ENCODE measurements at places on chromosomes 16 and 17.

- H3K4me1 ChIP-seq: no peaks in the 10 kb centered on the region
- H3K4me3 ChIP-seq: no peak overlapping the region
- DNase-seq: no peak
Measured at GRCh38 chr16:65538976-65539375, 417.1 kb upstream of the CDH11 start.

DNA sequence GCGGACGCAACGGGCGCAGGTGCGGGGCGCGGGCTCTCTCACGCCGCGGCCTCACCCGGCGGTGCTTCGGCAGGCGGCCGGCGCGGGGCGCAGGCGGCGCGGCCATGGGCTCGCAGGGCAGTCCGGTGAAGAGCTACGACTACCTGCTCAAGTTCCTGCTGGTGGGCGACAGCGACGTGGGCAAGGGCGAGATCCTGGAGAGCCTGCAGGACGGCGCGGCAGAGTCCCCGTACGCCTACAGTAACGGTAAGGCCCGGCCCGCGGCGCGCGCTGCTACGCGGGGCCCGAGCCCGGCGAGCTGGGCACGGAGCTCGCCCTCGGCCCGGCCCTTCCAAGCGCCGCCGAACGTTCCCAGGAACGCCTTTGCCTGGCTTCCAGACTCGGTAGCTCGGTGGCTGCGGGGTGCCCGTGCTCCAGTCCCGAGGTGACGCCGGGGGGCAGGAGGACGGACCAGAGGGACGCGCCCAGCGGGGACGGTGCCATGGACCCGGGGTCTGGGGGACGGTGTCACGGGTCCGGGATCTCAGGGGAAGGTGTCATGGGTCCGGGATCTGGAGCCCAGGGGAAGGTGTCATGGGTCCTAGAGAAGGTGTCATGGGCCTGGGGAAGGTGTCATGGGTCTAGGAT lies 435 bp downstream of the RAB40C start:
- no peak for DNase-seq
- H3K27me3 ChIP-seq: no peaks in the 10 kb centered on the region
- peaks cover 32% of the 10 kb centered on the region for H3K4me1 ChIP-seq

DNA sequence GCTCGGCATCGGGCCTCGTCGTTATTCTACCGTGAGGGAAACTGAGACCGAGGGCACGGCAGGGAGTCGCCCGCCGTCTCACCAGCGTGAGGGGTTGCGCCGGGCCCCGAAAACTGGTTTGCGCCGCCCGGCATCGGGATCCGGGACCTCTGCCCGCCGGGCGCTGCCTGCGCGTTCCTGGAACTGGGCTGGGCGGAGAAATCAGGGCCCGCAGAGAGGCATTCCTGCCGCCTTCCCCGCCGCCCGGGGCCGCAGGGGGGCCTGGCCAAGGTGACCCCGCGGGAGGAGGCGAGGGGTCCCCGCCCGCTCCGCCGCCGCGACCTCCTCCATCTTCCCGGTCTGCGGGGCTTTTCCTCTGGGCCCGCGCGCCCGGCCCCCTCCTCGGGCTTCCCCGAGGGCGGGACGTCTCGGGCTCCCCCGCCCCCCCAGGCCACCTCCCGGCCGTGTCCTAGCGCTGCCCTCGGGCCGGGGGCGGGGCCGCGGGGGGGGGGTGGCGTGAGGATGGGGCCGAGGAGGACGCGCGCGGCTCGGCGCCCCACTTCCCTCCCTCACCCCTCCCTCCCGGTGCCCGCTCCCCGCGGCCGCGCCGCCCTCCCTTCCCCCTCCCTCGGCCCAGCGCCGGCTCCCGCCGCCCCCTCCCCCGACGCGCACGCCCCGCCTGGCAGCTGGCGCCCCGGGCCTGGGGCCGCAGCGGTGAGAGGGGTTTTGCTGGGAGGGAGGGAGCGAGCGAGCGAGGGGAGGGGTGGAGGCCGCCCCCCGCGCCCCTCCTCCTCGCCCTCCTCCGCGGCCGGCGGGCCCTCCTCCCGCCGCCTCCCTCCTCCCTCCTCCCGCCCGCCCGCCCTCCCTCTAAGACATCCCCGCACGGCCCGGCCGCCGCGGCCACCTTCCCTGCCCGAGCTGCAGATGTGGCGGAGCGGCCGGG lies at the start of gene GLIS2:
GLIS2 (plus strand) TSS at position 882 of the 922 bp plus-strand sequence. CDS start 16,214 bp downstream, outside the sequence.
- peaks cover 36% of the 10 kb centered on the region for H3K4me1 ChIP-seq
- H3K4me3 ChIP-seq: peak within 1 kb of the TSS; percentile 83
- no peaks in the 10 kb centered on the region for H3K36me3 ChIP-seq
- peak within 1 kb of the TSS; percentile 99 for H3K27ac ChIP-seq
- DNase-seq: peak; percentile 82

GRCh38 chr17:50636804-50637195 lies 2.1 kb downstream of the ABCC3 start:
- H3K27me3 ChIP-seq: no peaks in the 10 kb centered on the region
- no peak overlapping the region for H3K27ac ChIP-seq
- no peak for DNase-seq
- H3K4me3 ChIP-seq: no peak overlapping the region
- peaks cover 71% of the 10 kb centered on the region for H3K4me1 ChIP-seq

GRCh38 chr17:2289878-2290478 lies 13.6 kb downstream of the SMG6 start:
- no peaks in the 10 kb centered on the region for H3K4me1 ChIP-seq
- no peak overlapping the region for H3K4me3 ChIP-seq
- no peaks in the 10 kb centered on the region for H3K36me3 ChIP-seq
- H3K27ac ChIP-seq: no peak overlapping the region
- no peak for DNase-seq
- H3K27me3 ChIP-seq: no peaks in the 10 kb centered on the region

GRCh38 chr16:65547772-65548446 lies 426.0 kb upstream of the CDH11 start:
- no peak overlapping the region for H3K4me3 ChIP-seq
- no peaks in the 10 kb centered on the region for H3K36me3 ChIP-seq
- no peak for DNase-seq
- no peak overlapping the region for H3K27ac ChIP-seq

DNA sequence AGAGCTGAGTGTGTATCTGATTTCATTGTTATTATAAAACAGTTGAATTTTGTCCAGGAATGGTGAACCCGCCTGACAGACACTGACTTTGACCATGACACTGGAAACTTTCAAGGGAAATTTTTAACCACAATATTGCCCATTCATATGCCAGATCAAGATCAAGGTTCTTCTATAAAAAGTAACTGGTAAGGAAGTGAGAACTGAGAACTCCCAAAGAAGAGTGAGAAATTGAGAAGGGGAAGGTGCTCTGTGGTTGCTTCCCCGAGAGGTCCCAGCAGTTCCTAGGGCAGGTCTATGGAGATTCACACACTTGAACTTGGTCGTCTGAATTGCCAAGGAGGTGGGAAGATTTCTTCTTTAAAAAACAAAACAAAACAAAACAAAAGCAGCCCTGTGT lies 27.3 kb downstream of the SLC6A4 start:
- H3K27me3 ChIP-seq: no peaks in the 10 kb centered on the region
- no peak for DNase-seq
- no peaks in the 10 kb centered on the region for H3K4me1 ChIP-seq

DNA sequence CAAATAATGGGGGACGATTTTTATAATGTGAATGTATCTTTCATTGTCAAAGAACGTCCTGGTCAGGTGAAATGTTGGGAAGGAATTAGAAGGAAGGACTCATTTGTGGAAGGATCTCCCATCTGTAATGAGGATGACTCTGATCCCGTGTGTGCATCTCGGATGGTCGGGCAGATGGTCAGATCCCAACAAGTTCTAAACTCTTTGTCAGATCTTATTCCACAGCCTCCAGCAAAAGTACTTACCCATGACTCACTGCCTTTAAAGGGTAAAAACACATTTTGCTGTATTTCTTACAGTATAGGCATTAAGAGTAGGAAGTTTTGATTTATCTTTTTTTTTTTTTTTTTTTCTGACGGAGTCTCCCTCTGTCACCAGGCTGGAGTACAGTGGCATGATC lies 539 bp upstream of the KRTAP4-8 start:
- no peaks in the 10 kb centered on the region for H3K27me3 ChIP-seq
- no peak overlapping the region for H3K27ac ChIP-seq
- no peak for DNase-seq
- H3K4me1 ChIP-seq: peaks cover 10% of the 10 kb centered on the region
- H3K4me3 ChIP-seq: no peak overlapping the region

DNA sequence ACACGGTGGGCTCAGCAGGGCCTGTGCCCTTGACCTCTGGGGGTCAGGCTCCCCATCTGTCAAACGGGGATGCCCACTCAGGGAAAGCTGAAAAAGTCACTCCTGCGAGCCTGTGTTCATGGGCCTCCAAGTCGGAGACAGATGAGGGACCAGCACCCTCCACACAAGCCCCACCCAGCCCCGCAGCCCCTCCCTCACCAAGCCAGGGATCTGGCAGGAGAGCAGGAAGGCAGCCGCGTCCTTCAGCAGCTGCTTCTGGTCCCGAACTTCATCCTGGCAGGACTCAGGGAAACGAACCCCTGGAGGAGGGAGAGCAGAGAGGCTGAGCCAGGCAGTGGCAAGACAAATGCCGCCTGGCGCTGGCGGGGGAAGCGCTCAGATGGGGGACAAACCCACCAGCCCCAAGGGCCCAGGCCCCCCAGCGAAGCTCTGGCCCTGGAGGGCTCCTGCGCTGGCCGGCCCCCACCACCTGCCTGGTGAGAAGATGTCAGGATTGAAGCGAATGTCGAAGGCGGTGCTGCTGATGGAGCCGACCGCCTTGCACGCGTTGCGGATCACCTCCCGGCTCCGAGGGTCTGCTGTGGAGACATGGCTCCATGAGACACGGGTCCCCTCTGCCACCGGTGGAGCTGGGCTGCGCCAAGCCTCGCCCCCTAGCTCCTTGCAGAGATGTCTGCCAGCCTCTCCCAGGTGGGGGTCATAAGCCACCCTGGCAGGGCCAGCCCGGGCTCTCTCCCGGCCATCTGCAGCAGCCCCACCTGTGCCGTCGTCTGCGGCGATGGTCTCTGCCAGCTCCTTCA lies 15.4 kb downstream of the CLUH start:
- H3K27me3 ChIP-seq: no peaks in the 10 kb centered on the region
- no peaks in the 10 kb centered on the region for H3K4me1 ChIP-seq
- peak; percentile 35 for DNase-seq
- no peak overlapping the region for H3K4me3 ChIP-seq

- H3K27me3 ChIP-seq: no peaks in the 10 kb centered on the region
- H3K36me3 ChIP-seq: peaks cover 6% of the 10 kb centered on the region
- H3K27ac ChIP-seq: peak overlapping the region; percentile 84
Measured at GRCh38 chr17:17710728-17711541, 29.7 kb downstream of the RAI1 start.

GRCh38 chr16:67940446-67941089 lies 3.4 kb downstream of the LCAT start:
- H3K36me3 ChIP-seq: no peaks in the 10 kb centered on the region
- no peak overlapping the region for H3K27ac ChIP-seq
- no peak for DNase-seq

DNA sequence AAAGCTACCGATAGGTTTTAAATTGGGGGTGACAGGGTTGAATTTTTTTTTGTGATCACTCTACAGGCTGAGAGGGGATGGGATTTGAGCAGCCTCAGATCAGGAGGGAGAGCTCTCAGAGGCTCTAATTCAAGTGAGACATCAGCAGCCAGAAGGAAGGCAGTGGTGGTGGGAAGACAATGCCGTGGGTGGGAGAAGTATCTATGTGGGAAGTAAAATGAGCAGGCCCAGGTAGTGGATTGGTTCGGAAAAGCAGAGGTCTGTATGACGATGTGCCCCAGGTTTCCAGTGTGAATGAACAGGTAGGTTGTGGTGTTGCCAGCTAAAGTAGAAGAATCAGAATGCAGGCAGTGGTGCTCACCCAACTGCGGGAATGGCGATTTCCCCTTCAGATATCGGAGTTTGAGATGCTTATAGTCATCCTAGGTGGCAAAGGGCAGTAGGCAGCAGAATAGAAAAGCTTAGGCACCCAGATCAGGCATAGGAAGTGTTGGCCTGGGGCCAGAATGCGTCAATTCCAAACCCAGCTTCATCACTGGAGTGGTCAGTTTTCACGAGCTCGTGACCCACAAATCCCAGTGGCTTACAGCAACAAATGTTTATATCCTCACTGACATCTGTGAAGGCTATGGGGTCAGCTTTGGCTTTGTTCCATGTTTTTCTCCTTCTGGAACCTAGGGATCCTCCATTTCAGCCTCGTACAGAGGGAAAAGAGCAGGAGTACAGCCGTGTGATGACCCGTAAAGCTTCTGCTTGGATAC lies 24.0 kb downstream of the MEOX1 start:
- no peaks in the 10 kb centered on the region for H3K36me3 ChIP-seq
- H3K27ac ChIP-seq: no peak overlapping the region
- H3K4me3 ChIP-seq: no peak overlapping the region
- H3K4me1 ChIP-seq: peaks cover 38% of the 10 kb centered on the region

DNA sequence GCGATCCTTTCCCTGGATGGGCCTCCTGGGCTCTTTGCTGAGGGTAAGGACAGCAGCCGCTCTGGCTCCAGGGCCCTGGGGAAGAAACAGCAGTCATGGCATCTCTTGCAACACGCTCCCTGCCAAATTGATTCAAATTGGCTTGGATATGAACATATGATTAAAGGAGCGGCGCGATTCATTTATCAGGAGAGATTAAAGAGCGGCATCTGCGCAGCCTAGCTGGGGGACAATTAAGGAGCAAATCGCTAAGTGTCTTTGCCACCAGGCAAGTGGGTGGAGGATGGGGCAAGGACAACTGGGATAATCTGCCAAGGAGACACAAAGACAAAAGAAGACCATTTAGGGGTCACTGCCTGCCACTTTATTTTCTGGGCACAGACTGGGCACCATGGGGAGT lies 27.8 kb downstream of the PIPOX start:
- no peaks in the 10 kb centered on the region for H3K27me3 ChIP-seq
- H3K27ac ChIP-seq: no peak overlapping the region
- no peak overlapping the region for H3K4me3 ChIP-seq
- no peaks in the 10 kb centered on the region for H3K36me3 ChIP-seq

GRCh38 chr16:21698169-21699032 lies 34.6 kb downstream of the OTOA start:
- H3K27ac ChIP-seq: no peak overlapping the region
- DNase-seq: no peak
- no peak overlapping the region for H3K4me3 ChIP-seq
- no peaks in the 10 kb centered on the region for H3K4me1 ChIP-seq
- no peaks in the 10 kb centered on the region for H3K27me3 ChIP-seq

GRCh38 chr17:1593630-1593931 lies 31.0 kb upstream of the PITPNA start:
- no peak for DNase-seq
- H3K27me3 ChIP-seq: no peaks in the 10 kb centered on the region
- H3K4me3 ChIP-seq: no peak overlapping the region
- peak overlapping the region; percentile 80 for H3K27ac ChIP-seq

DNA sequence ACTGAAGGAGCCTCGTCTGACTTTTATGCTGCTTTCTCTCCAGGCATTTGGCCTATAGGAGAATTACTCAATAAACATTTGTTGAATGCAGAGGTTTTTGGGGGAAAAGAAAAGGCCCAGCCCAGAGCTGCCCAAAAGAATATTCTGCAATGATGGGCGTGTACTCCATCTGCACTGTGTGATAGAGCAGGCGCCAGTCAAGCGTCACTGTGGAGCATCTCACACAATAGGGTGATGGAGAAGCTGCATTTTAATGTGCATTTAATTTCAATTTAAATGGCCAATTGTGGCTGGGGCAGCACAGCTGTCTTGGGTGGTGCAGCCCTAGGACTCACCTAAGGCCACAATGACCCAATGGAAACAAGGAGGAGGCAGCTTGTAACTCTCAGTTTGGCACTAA lies 20.6 kb downstream of the GLYR1 start:
- no peak overlapping the region for H3K27ac ChIP-seq
- H3K4me3 ChIP-seq: no peak overlapping the region
- H3K4me1 ChIP-seq: no peaks in the 10 kb centered on the region

GRCh38 chr17:44071198-44071520 lies 624 bp downstream of the G6PC3 start:
- H3K36me3 ChIP-seq: peaks cover 4% of the 10 kb centered on the region
- H3K27ac ChIP-seq: peak overlapping the region; percentile 100
- H3K4me3 ChIP-seq: peak overlapping the region; percentile 89
- peaks cover 19% of the 10 kb centered on the region for H3K4me1 ChIP-seq
- DNase-seq: no peak
